Caki2 (cell line): ENCODE measurements at places on chromosomes 2 and 18. TPM values are rescaled to one million over a fixed set of nuclear protein-coding genes. Genes with fewer than 3 reads are reported as not detected.

- DNase-seq: no peak
These were observed 20.0 kb downstream of the SP140L start for GRCh38 chr2:230346921-230347533.

DNA sequence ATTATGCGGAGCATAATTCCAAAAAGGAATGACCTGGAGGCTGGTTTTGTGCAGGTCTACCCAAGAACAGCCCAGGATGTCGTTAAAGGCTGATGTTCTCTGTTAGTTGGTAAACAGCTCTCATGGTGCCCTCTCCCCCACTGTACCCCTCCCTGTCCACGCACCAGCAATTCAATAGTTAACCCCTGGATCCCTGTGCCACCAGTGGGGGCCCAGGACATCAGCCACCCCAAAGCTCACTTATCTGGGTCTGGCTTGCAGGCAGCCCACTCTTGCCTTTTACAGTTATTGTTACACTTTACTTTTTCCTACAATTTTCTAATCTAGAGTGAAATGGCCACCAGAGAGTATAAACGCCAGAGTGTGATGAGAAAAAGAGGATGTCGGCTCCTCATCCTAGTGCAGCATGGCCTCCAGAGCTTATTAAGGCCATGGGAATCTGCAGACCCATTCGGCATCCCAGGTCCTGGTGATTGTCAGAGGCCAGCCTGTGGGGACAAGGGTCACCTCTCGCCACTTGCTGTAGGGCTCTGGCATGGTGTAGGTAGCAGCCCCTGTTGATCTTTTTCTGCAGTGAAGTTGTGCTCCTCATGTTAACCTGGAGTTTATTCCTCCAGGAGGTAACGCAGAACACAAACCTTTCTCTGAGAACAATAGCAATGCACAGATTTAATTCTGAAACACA lies 30.3 kb downstream of the TWIST2 start:
- no peak for DNase-seq

- no peak for DNase-seq
These were observed 1160.1 kb downstream of the RPIA start for GRCh38 chr2:89851583-89851905.

The CCDC68 gene
- 0.27 and 0.43 TPM in 2 replicates for total RNA-seq

The PRSS56 gene
- total RNA-seq: not detected in 2 replicates

DNA sequence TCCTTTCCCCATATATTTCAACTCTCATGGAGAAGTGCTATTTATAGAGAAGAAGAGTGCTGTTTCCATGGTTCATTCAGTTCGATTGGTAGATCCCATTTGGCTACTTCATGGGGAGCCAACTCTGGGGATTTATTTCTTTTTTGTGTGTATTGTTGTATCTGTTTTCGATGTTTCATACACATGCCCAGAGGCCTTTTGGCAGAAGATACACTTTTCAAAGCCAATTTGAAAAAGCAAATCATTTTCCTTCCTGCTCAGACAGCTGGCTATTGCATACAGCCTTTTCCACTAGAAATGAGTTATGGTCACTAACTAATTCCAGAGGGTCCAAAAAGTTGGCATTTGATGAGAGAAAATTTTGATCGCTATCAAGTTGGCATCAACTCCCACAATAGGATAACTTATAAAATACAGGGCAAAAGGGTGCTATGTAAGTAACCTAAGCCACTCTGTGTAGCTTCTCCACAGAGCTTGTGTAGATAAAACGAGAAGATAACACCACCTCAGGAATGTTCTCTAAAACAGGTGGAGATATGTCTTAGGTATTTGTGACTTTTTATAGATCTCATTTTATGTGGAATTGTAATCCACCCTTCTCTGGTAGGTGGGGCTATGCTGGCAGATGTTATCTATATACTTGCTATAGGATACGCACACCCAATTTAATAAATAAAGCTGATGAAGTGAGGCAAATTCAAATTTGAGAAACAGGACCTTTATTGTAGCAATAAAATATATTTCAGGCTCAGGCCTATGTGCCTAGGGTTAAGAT lies 798.5 kb downstream of the SATB2 start:
- DNase-seq: no peak

- no peak for DNase-seq
These were observed 168.0 kb downstream of the CERS6 start for GRCh38 chr2:168624028-168624427.

DNA sequence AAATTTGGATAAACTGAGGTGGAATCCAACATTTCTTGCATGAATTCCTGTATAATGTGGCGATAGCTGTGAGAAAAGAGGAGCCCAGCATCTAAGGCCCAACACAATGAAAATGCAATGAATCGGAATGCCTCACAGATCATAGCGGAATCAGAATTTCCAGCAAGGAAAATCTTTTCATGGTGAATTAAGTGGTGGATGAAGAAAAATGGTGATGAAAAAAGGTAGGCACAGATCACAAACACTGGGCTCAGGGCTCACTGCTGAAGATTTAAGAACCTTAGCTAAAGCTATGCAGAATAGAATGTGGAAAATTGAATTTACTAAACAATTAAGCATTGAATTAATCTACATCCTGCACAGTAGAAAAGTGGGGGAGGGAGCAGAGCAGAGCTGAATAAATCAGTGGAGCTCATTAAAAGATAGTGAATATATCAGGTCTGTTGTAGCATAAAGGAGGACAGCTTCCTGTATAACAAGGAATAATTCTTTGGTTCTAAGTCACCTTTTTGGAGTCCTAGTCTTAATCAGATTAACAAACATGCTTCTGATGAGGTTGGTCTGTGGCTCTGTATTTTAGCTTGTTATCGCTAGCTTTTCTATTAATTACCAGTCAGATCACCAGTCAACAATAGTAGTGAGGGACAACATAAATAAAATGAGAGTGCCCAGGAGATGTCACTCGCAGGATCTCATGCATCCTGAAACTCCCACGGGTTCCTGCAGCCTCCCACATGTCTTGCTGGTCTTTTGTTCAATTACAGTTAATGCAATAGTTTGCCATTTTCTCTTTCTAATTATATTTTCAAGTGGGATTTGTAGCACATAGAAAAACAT lies 27.0 kb downstream of the MEIS1 start:
- DNase-seq: no peak

GRCh38 chr2:71672826-71673795 lies 219.8 kb downstream of the DYSF start:
- no peak for DNase-seq

DNA sequence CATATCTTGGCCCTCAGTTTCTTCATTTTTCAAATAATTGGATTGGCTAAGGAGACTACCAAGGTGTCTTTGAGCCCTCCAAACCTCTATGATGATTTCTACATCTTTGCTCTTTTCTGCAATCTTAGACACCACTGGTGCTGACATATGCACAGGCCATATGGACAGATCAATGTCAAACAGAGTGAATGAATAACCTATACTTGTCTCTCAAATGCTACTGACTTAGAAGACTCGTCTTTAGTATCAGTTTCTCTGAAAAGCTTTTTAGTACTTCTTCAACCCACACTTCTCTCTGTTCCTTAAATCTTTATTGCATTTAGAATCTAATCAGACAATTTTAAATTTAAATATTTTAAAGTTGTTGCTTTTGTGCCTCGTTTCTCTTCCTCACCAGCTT lies 258.2 kb downstream of the LTBP1 start:
- no peak for DNase-seq
